ENCODE measurements at places on chromosomes 12 and 14.

DNA sequence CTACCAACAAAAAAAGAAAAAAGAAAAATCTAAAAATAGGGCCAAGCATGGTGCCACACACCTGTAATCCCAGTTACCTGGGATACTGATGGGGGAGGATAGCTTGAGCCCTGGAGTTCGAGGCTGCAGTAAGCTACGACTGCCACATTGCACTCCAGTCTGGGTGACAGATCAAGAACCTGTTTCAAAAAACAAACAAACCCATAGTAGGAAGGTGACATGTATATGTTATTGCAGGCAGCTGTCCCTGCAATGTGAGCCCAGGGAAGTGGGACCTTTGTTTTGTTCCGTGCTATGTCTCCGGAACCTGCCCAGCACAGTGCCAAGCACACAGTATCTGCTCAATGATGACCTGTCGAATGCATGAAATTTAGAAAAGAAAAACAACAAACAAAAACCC lies 37.2 kb upstream of the YY1 start:
- DNase-seq, result no peak

- no peak for DNase-seq
Observed at GRCh38 chr12:92404921-92405320, 259.3 kb upstream of the BTG1 start.

DNA sequence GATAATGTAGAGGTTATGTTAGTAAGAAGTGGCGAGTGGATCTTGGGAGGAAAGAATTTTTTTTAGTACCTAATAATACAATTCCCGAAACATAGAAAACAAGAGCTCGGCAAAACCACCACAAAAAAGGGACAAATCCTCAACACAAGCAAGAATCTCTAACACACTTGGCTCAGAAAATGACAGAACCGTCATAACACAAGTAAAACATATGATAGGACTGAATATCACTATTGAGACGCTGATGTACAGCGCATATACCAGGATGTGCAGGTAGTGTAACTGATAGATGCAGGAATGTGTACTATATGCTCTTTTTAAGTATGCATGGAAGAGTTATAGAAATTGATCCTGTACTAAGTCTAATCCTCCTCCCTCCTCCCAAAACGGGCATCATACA lies 564.5 kb downstream of the BCL11B start:
- DNase-seq, result no peak

GRCh38 chr14:55699131-55700057 lies 119.4 kb downstream of the KTN1 start:
- no peak for DNase-seq

DNA sequence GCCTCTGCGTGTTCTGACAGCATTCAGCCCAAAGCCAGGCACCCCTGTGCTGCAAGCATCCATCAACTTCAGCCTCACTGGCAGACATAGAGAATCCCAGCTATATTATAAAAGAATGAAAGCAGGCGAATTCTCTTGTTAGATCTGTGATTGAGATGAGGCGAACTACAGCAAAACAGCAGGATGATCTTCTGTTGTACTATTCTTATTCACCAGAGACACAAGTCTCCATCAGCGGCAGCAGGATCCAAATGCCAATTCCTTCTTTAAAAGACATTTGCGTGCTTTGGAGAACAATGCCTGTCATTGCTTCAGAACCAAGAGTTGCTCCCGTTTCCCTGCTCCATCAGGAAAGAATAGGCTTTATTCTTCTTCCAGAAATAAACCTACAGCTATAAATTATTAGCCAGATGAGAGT lies 188.9 kb downstream of the SLC41A2 start:
- no peak for DNase-seq

DNA sequence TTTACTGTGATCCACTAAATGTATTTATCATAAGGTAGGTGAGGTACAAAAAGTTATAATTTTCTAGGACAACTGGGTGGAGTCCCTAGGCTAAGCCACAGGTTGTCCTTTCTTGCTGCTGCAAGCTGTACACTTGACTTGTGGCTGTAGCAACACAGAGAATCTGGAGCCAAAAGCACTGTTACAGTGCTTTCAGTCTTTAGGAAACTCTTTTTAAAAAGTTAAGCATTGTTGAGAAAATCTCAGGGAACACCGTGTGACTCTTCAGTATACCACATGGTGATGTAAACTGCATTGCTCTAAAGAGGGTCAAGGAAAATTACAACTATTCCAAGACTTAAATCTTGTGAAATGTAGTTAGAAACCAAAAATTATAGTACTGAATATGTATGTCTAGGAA lies 11.4 kb downstream of the SLC15A5 start:
- DNase-seq, result no peak

GRCh38 chr12:129949651-129950050 lies 45.8 kb upstream of the TMEM132D start:
- DNase-seq, result no peak
